GM03348 (cell line): ENCODE measurements at places on chromosomes 6 and 20.

- DNase-seq = no peak
Measured at GRCh38 chr6:88890394-88890793, 73.0 kb downstream of the RNGTT start.

DNA sequence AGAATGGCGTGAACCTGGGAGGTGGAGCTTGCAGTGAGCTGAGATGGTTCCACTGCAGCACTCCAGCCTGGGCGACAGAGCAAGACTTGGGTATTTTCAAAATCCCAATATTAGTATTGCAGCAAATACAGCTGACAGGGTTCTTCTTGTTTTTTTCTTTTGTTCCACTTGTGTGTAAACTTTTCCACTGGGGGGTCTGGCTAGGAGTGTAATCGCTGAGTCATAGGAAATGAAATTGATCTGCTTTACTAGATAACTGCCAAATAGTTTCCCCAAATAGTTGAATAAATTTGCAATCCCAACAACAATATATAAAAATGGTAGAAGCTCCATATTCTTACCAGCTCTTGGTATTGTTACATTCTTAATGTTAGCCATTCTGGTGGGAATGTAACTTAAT is 526.0 kb upstream of the SOX4 start:
- no peak for DNase-seq

DNA sequence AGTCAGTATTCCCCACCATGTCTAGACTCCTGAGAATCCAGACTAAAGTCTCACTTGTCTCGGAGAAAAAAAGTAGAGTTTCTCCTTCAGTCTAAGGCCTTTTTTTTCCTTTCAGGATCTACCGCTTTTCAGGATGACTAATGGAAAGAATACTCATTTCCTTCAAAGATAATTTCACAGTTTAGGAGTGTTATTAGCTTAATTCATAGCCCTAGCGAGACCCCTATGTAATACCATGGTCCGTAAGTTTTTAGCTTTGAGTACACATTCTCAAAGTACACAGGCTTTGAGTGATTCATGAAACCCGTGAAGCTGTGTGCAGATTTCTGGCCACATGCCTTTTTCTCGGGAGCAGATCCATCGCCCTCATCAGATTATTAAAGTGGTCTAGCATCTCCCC is 133.1 kb downstream of the SOX4 start:
- no peak for DNase-seq

DNA sequence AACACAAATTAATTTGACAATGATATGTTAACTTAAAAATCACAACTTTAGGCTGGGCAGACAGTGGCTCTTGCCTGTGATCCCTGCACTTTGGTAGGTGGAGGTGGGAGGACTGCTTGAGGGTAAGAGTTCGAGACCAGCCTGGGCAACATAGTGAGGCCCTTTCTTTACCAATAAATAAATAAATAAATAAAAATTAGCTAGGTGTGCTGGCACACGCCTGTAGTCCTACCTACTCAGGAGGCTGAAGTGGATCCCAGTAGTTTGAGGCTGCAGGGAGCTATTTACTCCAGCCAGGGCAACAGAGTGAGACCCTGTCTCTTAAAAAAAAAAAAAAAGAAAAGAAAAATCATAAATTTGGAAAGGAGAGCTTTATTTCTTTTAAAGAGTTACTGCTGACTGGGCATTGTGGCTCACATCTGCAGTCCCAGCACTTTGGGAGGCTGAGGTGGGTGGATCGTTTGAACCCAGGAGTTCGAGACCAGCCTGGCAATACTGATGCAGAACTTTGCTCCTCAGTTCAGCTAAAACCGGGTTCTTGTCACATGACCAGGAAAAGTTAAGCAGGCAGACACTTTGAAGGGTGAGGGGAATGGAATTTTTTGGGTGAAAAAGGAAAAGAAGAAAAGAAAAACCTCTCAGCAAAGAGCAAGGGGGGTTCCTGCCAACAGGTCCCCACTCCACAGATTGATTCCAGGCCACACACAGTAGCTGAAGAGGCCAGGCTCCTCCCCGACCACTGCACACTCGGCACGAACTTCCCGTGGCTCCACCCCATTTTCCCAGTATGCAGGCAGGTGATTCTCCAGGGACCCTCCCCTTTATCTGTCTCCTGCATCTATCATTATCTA is 44.0 kb upstream of the DDR1 start:
- DNase-seq = no peak

GRCh38 chr20:46151936-46152335 is 33.8 kb downstream of the CD40 start:
- DNase-seq = no peak

DNA sequence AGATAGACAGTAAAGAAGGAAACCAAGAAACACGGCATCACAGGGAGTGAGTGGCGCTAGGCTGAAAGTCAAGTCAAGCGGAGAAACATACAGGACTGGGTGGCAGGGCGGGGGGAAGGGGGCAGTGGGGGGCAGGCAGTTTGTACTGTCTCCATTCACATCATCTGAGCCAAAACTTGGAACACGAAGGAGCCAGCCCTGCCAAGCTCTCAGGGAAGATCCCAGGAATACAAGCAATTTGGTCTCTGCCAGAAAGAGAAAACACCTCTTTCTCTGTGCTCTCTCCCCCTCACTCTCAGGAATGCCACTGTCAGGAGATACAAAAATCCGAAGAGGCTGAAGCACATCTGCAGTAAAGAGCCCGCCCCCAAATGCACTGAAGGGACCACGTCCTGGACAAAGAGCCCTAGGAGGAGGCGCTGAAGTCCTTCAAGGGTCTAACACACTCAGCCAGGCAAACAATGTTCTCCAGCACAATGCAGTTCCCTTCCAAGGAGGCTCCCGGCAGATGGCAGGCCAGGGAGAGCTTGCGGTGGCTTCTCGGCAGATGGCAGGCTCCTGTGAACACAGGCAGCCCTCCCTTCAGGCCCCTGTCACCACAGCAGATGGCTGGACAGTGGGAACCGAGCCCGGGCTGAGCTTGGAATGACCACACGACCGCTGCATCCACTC is 90.0 kb downstream of the ATP9A start:
- no peak for DNase-seq

DNA sequence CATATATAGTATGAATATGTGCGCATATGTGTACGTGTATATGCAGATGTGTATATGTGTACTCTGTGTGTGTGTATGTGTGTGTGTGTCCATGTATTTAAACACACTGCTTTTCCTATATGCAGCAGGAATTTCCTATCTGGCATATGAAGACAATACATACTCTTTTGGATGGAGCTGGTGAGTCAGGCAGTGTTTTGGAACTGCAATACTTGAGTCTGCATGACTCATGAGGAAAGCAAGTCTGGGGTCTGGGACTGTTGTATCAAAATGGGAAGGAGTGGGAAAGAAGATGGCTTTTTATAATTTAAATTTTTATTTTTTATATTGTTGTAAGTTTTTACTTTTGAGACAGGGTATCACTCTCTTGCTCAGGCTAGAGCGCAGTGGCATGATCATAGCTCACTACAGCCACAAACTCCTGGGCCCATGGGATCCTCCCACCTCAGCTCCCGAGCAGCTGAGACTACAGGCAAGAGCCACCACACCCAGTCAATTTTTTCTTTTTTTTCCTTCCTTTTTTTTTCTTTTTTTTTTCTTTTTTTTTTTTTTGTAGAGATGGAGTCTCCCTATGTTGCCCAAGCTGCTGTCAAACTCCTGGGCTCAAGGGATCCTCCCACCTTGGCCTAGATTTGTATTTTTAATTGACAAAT is 72.2 kb downstream of the ATXN1 start:
- DNase-seq = peak; percentile 54

GRCh38 chr20:61923371-61924166 is 142.1 kb downstream of the TAF4 start:
- DNase-seq = no peak
